ENCODE measurements at places on chromosomes 6 and 20. TPM values are rescaled to one million over a fixed set of nuclear protein-coding genes. Genes with fewer than 3 reads are reported as not detected.

IPCEF1 gene
- polyA plus RNA-seq: 0.03 TPM

HMGCLL1 gene
- polyA plus RNA-seq: not detected

LPA gene
- polyA plus RNA-seq: not detected

TBXT gene
- polyA plus RNA-seq: not detected

TSHZ2 gene
- polyA plus RNA-seq: 0.01 TPM

SLC22A2 gene
- not detected for polyA plus RNA-seq

ANKRD6 gene
- 0.36 TPM for polyA plus RNA-seq

COL21A1 gene
- 0.27 TPM for polyA plus RNA-seq

SH3BGRL2 gene
- 9.1 TPM for polyA plus RNA-seq

ULBP1 gene
- 0.09 TPM for polyA plus RNA-seq

HEY2 gene
- 0.04 TPM for polyA plus RNA-seq

CEP162 gene
- 0.50 TPM for polyA plus RNA-seq

HCRTR2 gene
- polyA plus RNA-seq: not detected

DHX16 gene
- 57.0 TPM for polyA plus RNA-seq

AVP gene
- 0.21 TPM for polyA plus RNA-seq

SLC32A1 gene
- not detected for polyA plus RNA-seq

SLC35F1 gene
- 0.01 TPM for polyA plus RNA-seq

FAM83B gene
- not detected for polyA plus RNA-seq

SLPI gene
- polyA plus RNA-seq: not detected

MYB gene
- not detected for polyA plus RNA-seq

C6orf89 gene
- polyA plus RNA-seq: 26.0 TPM

LIN28B gene
- polyA plus RNA-seq: 8.8 TPM

ZNF184 gene
- 2.1 TPM for polyA plus RNA-seq

EYA2 gene
- not detected for polyA plus RNA-seq

WASF1 gene
- polyA plus RNA-seq: 13.2 TPM

C20orf204 gene
- 27.2 TPM for polyA plus RNA-seq

TNFRSF6B gene
- 0.86 TPM for polyA plus RNA-seq

SERPINB6 gene
- 63.6 TPM for polyA plus RNA-seq

TCF21 gene
- not detected for polyA plus RNA-seq

MUC22 gene
- polyA plus RNA-seq: not detected

PACRG gene
- not detected for polyA plus RNA-seq

EPPIN gene
- polyA plus RNA-seq: not detected

LPIN3 gene
- 43.6 TPM for polyA plus RNA-seq

CFAP61 gene
- polyA plus RNA-seq: not detected

SYNDIG1 gene
- not detected for polyA plus RNA-seq

UNC5CL gene
- polyA plus RNA-seq: 2.5 TPM

LAMA4 gene
- not detected for polyA plus RNA-seq
